ENCODE measurements at places on chromosomes 1 and 21.

GRCh38 chr1:213345621-213346020 lies 294.6 kb downstream of the RPS6KC1 start:
- DNase-seq: no peak

GRCh38 chr1:38872401-38873026 lies 634 bp downstream of the MYCBP start:
- no peak for DNase-seq

DNA sequence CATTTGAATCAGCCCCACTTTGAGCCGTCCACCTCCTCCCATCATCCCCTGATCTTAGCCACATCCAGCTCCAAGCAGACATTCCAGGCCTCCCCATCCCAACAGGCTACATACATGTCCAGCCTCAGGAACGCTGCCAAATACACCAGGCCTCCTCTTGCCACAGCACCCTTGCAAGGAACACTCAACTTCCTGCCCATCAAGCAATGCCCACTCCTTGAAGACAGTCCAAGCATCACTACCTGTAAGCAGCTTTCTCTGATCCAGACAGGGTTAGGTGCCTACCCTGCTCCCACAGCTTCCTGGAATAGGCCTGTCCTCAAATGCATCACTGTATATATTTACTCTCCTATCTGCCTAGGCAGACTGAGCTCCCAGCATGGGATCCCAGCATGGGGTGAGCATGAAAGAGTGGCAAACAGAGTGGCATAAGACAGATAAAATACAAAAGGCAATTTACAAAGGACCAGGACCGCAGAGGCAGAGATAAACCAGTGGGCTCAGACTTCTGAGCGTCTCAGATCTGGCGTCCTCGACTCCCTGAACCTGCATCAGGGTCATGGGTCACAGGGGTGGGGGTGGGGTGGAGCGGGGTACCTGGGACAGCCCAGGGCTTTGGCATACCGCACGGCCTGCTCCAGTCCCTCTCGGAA lies 816 bp downstream of the HYI start:
- DNase-seq: no peak

DNA sequence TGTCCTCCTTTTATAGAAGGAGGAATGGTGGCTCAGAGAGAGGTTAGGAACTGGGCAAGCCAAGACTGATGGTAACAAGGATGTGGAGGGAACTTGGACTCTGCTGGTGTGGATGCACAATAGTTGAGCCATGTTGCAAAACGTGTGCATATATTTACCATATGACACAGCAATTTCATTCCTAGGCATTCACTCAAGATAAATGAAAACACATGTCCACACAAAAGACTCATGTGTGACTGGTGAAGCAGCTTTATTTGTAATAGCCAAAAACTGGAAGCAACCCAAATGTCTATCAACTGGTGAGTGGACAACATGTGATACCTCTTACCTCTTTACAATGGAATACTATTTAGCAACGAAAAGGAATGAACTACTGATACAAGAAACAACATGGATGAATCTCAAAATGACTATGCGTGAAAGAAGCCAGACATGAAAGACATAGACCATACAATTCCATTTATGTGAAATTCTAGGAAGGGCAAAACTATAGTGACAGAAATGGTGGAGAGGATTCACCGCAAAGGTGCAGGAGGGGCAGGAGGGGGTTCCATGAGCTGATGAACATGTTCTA lies 36.2 kb downstream of the CAMK2N1 start:
- no peak for DNase-seq

DNA sequence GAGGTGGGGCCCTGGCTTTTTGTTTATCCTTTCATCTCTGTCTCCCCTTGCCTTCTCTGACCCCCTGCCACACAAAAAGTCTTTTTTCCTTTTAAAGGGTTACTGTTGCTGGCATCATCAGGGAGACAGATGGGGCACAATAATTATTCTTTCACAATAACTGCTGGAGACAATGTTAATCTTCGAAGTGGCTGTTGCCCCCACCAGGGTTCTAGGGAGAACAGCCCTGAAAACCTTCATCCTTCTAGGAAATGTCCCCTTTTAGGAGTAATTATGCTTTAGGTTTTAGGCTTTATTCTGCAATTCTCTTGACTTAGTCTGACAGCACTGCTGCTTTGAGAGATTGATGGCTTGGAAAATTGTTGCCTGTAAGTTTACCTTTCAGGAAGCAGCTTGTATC lies 150.0 kb downstream of the NOS1AP start:
- DNase-seq: no peak

GRCh38 chr1:64823691-64824476 lies 79.0 kb downstream of the RAVER2 start:
- peak; percentile 60 for DNase-seq

- DNase-seq: no peak
These were observed 8.7 kb downstream of the KIRREL1 start for GRCh38 chr1:158002022-158002630.

GRCh38 chr1:226433341-226433720 lies 25.4 kb upstream of the PARP1 start:
- no peak for DNase-seq

DNA sequence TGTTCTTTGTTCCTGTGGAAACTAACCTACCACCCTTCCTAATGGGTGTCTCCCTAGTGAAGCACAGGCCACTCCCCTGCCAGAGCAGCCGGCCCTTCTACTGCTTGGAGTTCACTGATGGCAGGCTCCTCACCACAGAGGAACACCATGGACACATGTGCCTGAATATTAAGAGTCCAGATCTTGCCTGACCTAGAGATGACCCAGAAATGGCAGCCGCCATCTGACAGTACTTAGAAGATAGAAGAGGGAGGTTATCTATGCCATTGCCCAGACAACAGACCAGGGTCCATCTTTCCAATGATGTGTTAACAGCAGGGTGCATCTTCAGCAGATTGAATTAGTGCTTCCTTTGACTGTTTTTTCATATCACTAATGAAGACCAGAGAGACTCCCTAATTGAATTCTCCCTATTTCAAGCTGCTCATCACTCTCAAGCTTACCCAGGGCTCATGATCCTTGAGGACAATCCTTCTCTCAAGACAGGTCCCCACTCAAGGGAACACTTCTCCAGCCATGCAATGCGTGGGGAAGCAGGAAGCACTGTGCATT lies 59.8 kb downstream of the PLEKHA6 start:
- peak; percentile 85 for DNase-seq

DNA sequence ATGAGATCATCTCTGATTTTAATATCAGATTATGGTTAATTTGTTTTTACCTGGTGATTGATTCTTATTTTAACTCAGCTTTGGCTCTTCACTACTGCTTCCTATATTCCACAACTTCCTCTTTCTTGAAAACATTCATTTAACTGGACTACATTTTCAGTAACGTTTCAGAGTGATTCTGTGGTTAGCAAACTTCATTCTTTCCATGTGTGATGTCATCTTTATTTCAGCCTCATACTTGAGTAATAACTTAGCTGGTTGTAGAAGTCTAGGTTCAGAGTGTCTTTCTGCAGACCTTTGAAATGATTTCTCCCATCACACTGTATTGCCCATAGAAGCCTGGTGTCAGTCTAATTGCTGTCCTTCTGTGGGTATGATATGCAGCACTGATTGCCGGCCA lies 36.0 kb upstream of the SLC35F3 start:
- no peak for DNase-seq
